ENCODE measurements at places on chromosomes 16 and 17.

- DNase-seq = no peak
These were observed 11.7 kb upstream of the CD300H start for GRCh38 chr17:74578979-74579378.

GRCh38 chr17:74164446-74165045 is 38.9 kb upstream of the RPL38 start:
- no peak for DNase-seq

GRCh38 chr17:56985371-56986162 is 7.6 kb downstream of the SCPEP1 start:
- DNase-seq = no peak

GRCh38 chr17:62615503-62615902 is 12.0 kb upstream of the MRC2 start:
- DNase-seq = no peak

DNA sequence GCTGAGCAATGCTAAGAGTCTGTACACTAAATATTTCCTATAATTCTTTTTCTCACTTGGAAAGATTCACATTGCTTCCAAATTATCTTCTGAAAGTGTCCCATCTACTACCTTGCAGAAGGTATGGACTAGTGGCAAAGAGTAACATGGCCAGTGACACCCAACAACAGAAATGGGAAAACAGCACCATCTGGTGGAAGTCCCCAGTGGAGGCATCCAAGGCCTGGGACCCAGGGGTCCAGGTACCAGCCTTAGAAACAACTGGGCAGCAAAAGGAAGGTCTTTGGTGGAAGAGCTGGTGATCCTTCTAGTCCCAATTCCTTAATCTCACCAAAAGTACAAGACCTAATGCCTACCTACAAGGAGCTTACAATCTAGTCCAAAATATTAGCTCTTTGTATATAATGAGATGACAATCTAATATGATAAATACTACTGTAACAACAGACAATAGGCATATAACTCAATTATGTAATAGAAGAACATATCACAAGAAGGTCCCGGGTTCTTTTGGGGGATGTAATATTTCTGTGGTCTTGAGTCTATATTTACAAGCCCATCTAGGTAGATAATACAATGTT is 55.3 kb downstream of the SKAP1 start:
- no peak for DNase-seq

DNA sequence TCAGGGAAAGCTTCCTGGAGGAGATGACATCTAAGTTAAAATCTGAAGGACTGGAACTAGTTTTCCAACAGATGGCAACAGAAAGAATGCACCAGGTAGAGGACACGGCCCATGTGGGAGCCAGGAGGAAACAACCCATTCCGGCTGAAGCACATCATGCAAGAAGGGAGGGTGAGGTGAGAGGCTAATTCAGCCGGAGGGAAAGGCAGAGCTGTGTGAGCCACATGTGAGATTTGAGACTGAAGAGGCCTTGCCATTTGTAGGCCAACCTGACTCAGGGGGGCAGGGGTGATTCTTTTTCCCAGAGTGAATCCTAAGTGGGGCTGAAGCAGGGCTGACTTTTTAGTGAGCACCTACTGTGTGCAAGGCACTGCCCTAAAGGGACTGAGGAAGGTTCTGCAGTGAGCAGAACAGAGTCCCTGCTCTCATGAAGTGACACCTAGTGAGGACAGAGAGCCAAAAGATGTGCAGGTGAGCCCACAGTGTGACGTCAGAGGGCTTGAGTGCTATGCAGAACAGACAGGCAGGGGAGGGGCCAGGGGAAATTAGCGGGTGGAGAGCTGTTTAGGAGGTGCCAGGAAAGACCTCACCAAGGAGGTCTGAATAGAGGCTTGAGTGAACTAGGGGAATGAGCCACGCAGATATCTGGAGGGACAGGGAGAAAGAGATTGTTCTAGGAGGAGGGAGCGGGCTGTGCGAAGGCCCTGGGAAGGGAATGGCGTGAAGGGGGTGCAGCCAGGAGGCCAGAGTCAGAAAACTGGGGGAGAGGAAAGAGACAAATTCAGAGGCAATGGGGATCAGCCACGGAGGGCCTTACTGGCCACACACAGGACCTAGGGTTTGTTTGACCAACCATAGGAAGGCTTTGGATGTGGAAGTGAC is 19.8 kb upstream of the IL21R start:
- DNase-seq = no peak

GRCh38 chr16:11440657-11441012 is 95.4 kb downstream of the RMI2 start:
- DNase-seq = no peak

GRCh38 chr17:38324141-38324697 is 19.5 kb downstream of the GPR179 start:
- DNase-seq = no peak

GRCh38 chr17:28227316-28228108 is 91.5 kb upstream of the TMEM97 start:
- DNase-seq = no peak

GRCh38 chr17:15377200-15377599 is 35.8 kb upstream of the TEKT3 start:
- no peak for DNase-seq

- no peak for DNase-seq
These were observed 26.3 kb downstream of the ERN1 start for GRCh38 chr17:64103391-64104364.

DNA sequence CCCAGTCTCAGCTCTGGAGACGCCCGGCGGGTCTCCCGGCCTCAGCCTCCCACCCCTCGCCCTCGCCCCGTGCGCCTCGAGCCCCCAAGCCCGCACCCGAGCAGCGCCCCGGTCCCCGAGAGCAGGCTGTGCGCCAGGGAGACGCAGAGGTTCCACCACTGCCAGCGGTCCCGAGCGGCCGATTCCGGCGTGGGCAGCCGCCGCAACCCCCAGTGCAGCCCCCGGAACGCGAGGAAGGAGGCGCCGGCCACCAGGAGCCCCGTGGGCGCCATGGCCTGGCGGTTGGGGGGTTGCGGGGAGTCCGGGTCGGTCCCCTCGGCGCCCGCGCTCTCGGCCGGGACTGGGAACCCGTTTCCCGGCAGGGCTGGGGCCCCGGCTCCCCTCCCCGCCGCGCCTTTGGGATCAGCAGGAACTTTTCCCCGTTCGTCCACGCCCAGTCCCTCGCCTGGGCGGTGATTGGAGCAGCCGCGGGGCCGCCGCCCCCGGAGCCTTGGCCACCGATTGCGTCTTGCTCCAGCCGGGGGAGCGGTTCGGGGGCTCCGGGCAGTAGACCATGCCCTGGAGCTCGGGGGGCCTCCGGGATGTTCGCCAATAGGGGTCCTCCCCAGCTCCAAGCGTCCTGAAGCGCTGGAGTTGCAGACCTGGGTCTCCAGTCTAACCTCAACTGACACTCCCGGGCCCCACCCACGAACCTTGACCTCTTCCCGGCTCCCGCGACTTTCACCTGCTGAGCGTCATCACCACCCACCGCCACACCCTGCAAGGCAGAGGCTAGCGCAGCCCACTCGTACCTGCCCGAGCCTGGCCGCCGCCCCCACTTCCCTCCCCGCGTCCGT is at the start of gene TLCD2:
Gene TLCD2 (minus strand): TSS at position 407 of the 836 bp plus-strand sequence. CDS start 135 bp downstream, at position 272.
- DNase-seq = no peak

GRCh38 chr17:39919087-39919683 is 750 bp upstream of the GSDMB start:
- no peak for DNase-seq

- DNase-seq = no peak
These were observed 59.8 kb upstream of the FBXO47 start for GRCh38 chr17:39026980-39027451.

GRCh38 chr16:69345923-69346322 is 5.7 kb downstream of the TMED6 start:
- DNase-seq = no peak

DNA sequence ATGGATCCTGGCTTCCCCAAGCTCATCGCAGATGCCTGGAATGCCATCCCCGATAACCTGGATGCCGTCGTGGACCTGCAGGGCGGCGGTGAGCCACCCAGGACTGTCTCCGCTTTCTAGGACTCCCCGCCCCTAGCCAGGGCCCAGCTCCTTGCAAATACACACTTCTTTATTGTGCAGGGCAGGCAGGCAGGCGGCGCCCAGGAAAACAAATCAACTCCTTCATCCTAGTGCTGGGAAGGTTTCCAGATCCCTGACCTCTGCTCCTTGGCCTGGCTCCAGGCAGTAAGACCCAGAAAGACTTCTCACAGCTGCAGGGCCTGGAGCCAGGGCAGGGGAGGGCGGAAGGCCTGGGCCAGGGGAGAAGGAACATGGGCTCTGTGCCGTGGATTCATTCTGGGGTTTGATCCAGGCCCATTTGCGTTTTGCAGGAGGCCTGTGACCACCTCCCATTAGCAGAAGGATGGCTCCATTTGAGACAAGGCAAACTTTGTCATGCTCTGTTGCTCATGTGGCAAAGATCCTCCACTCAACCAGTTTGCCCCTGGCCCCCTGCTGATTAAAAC is 6.0 kb upstream of the LPCAT2 start:
- DNase-seq = no peak

DNA sequence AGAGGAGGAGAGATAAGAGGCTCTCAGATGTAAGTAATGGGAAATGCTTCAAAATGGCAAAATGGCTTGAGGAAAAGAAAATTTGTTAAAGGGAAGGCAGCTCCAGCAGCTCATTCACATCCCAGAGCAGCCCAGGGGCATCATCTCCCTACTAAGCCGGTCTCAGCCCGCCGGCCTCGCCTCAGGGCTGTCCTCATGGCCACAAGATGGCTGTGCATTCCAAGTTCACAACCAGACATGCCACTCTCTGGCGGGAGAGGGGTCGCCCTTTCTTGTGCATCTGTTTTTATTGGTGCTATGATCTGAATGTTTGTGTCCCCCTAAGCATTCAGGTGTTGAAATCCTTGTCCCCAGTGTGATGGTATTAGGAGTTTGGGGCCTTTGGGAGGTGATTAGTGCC is 13.5 kb upstream of the SLC47A2 start:
- no peak for DNase-seq

DNA sequence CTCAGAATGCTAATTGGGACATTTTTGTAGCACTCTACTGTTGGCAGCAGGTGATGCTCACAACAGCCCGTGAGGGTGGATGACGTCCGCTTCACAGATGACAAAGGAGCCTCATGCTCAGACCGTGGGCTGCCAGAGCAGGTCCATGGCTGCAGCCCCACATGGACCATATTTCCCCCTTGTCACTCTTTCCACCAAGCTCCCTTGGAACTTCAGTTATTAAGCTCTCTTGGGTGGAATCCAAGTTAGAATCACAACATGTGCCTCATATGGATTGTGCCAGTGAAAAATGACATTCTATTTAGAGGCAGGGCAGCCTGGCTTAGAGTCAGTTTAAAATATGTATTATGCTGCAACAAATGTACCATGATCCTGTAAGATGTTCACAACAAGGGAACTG is 33.2 kb upstream of the STH start:
- no peak for DNase-seq

DNA sequence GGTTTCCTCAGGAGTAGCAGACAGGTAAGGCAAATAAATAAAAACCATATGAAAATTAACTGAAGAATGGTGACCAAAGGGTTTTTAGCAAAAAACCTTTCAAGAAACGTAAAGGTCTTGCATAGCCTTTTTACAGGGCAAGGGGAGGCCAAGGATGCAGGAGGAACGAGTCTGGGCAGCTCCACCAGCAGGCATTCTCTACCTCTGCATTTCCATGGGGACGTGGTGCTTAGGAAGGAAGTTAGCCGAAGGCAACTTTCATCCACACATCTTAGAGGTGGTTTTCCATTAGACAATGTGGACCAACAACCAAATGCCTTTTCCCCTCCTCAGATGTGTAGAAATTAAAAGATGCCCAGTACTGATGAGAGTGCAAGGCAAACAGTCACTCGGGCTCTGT is 20.7 kb downstream of the TOM1L2 start:
- no peak for DNase-seq
